ENCODE measurements at places on chromosomes 1 and 21.

- DNase-seq, result peak; percentile 58
These were observed 118.1 kb upstream of the PPP2R5A start for GRCh38 chr1:212167098-212167497.

DNA sequence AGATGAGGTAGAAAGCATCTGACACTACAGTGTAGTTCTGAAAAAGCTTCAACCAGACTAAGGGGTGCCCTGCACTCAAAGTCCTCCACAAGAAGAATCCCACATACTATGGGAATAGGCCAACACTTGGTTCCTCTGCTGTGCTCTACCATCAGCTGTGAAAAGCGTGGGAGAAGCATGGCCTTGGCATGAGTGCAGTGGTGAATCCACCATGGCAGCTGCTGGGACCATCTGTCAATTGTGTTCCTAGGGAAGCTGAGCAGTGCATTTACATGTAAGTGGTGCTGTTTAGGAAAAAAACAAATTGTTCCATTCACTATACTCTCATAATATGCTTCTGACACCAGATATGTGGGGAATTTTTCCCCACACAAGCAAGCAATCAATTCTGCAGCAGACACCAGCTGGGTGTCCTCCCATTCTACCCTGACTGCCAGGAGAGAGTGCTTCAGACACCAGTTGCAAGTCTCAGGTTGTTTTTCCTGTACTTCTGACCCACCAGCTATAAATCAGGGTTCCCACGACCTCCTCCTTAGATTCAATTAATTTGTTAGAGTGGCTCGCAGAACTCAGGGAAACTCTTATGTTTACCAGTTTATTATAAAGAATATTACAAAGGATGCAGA lies 230.8 kb upstream of the CHRM3 start:
- DNase-seq, result no peak

DNA sequence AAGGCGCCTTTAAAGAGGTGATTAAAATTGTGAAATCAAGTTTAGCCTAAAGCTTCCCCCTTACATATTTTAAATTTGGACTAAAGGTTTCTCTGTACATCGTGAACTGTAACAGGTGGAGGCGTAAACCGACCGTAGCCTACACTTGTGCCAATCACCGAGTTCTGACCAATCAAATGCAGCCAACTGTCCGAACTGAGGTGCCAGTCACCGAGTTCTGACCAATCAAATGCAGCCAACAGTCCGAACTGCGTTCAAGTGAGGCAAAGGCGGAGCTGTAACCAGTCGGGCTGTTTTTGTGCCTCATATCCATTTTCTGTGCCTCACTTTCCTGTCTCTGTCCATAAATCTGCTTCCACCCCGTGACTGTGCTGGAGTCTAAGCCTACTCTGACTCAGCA lies 7.4 kb downstream of the TFF1 start:
- DNase-seq, result no peak

- peak; percentile 60 for DNase-seq
These were observed 88.1 kb upstream of the ARHGEF16 start for GRCh38 chr1:3366126-3367051.

DNA sequence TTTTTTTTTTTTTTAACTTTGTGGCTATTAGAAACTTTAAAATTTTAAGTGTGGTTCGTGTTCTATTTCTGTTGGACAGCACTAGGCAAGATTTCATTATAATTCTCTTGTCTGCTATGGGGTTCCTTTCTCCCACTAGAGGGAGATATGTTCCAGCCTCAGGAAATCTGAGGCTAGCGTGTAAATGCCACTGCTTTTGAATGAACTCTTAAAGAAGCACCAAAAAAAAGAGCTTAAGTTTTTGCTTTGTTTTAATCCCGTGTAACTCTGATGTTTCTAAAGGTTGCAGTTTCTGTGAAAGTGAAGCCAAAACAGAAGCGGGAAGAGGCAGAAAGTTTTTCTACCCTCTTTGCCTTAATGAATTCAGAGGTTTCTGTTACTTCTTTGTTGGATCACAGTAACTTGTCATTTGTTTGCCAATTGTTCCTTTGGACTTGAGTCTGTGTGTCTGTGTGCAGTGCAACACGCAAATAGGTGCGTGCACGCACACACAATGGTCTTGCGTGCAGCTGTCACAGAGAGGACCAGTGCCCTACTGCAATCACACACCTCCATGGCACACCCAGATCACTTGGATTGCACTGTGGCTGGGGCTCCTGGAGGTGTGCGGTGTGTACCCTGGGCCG lies 32.3 kb downstream of the HHAT start:
- no peak for DNase-seq

GRCh38 chr1:226711976-226712741 lies 26.9 kb downstream of the ITPKB start:
- no peak for DNase-seq

DNA sequence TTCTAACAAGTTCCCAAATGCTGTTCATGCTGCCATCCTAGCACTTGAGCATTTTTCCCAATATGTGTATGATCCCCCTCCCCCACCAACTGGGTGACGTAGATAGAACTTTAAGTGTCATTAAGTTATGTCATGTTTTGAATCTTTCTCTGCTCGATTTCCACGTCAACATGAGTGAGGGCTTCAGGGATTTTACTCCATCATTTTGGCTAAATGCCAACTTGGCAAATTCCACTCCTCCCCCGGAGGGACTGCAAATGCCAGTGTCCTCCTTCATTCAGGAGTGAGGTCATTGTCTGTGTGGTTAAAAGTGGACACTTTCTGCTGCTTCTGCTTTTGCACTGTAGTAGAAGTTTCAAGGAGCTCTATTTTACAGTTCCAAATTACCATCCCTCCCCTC lies 201.7 kb downstream of the FGGY start:
- DNase-seq, result no peak

DNA sequence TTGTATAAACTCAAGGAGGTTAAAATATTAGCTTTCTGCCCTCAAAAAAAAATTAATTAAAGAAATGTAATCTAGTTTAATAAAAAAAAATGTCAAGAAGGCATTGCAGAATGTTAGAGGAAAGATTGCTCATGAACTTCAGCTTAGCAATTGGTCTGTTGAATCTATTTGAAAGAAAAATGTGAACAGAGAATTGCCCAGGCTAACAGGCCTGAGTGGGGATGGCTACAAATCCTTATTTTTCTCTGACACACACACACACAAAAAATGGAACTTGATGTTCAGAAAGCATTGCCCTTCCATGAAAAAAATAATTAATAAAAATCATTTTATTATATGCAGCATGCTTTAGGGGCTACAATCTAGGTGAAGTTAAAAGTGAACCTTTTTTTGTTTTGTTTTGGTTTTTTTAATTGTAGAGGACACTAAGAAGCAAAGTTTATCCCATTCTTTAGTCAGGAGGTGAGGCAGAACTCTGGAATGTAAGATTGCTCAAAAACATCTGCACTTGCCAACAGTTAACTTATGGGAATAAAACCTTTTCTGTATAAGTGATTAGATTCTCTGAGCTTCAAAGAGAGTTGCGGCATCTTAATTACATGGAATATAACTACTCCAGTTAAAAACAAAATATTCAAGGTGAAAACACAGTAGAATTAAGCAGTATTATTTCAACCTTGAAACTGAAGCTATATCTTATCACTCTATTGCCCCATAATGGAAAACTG lies 658.5 kb upstream of the ADGRL2 start:
- no peak for DNase-seq

- no peak for DNase-seq
These were observed 69.1 kb upstream of the JUN start for GRCh38 chr1:58852731-58853485.

- DNase-seq, result no peak
These were observed 33.3 kb upstream of the DEGS1 start for GRCh38 chr1:224149709-224150108.

Measured in left ventricle myocardium inferior (tissue), 1 donor.